ENCODE measurements at places on chromosomes 7 and 10. TPM values are rescaled to one million over a fixed set of nuclear protein-coding genes. Genes with fewer than 3 reads are reported as not detected.

The LBX1 gene
- not detected for total RNA-seq

The GJC3 gene
- 0.16 TPM for total RNA-seq

The NXPH1 gene
- 0.07 TPM for total RNA-seq

The IGF2BP3 gene
- 62.9 TPM for total RNA-seq

GRCh38 chr7:20193873-20194272 lies 23.3 kb downstream of the MACC1 start:
- no peak for DNase-seq
- H3K27ac ChIP-seq: no peak overlapping the region
- H3K4me3 ChIP-seq: no peak overlapping the region
- no peaks in the 10 kb centered on the region for H3K27me3 ChIP-seq
- H3K4me1 ChIP-seq: 0 out of 2 replicates have a peak, but pooled peaks cover 3% of the 10 kb centered on the region
- peaks cover 16% of the 10 kb centered on the region for H3K36me3 ChIP-seq

GRCh38 chr10:51821045-51821444 lies 121.7 kb upstream of the CSTF2T start:
- no peaks in the 10 kb centered on the region for H3K27me3 ChIP-seq
- H3K27ac ChIP-seq: no peak overlapping the region
- H3K4me3 ChIP-seq: no peak overlapping the region
- DNase-seq: no peak
- H3K36me3 ChIP-seq: no peaks in the 10 kb centered on the region
- no peaks in the 10 kb centered on the region for H3K4me1 ChIP-seq

- no peaks in the 10 kb centered on the region for H3K27me3 ChIP-seq
- H3K4me3 ChIP-seq: no peak overlapping the region
- H3K4me1 ChIP-seq: peaks cover 59% of the 10 kb centered on the region
- no peak for DNase-seq
Observed at GRCh38 chr7:117021986-117022385, 68.7 kb downstream of the ST7 start.

GRCh38 chr10:75427951-75428350 lies 3.5 kb upstream of the LRMDA start:
- H3K27ac ChIP-seq: no peak overlapping the region
- H3K27me3 ChIP-seq: peaks cover 12% of the 10 kb centered on the region
- peaks cover 6% of the 10 kb centered on the region for H3K4me1 ChIP-seq
- DNase-seq: no peak
- H3K4me3 ChIP-seq: no peak overlapping the region

GRCh38 chr7:139004321-139005090 lies 23.3 kb upstream of the KIAA1549 start:
- H3K4me1 ChIP-seq: no peaks in the 10 kb centered on the region
- no peaks in the 10 kb centered on the region for H3K36me3 ChIP-seq
- no peak overlapping the region for H3K27ac ChIP-seq
- peaks cover under 1% of the 10 kb centered on the region for H3K27me3 ChIP-seq

DNA sequence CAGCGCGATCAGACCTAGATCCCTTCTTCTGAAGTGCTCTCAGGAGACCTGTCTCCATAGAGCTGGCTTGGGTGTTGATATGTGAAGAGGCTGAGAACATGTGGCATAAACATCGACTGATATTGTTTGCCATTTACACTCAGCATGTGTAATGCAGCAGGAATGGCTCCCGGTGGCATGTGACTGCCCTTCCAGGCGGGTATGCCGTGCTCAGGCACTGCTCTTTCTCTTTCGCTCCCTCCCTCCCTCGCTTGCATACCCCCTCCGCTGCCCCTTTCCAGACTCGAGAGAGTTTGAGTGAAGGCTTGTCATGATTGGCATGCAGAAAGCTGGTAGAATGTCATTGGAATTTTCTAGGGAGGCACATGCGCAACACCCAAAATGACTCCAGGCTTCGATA lies 107.3 kb upstream of the PDCD4 start:
- H3K4me1 ChIP-seq: peaks cover 23% of the 10 kb centered on the region
- H3K27me3 ChIP-seq: no peaks in the 10 kb centered on the region
- DNase-seq: no peak
- H3K36me3 ChIP-seq: no peaks in the 10 kb centered on the region
- no peak overlapping the region for H3K4me3 ChIP-seq
- peak overlapping the region; percentile 68 for H3K27ac ChIP-seq

DNA sequence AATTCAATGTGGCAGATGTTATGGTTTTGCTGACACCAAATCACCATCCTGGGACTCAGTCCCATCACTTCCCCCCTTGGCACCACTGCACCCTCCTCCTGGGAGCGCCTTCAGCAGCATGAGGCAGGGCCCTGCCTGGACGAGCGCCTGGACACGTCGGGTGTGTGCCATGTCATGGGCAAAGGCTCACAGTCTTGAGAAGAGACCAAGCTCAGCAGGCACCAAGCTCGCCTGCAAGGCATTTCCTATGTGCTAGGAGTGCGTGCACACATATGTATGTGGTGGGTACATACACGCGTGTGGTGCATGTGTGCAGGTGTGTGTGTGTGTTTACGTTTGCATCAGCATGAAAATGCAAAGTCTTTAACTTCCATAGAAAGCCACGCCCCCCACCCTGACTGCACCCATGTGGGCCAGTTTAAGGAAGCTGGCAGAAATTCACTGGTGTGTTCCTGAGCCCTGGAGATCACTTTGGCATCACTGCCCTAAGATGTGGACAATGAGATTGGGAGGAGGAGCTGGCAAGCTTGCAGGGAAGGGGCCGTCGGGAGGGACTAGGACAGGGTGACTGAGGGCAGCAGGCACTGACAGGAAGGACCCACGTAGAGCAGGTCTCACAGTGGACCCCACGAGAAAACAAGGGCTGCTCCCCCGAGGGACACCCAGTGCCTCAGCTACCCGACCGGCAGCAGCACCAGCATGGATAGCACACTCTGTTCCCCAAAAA lies 169.9 kb upstream of the PPP2R2D start:
- H3K4me3 ChIP-seq: no peak overlapping the region
- peaks cover 40% of the 10 kb centered on the region for H3K27me3 ChIP-seq
- H3K4me1 ChIP-seq: no peaks in the 10 kb centered on the region
- no peak for DNase-seq

DNA sequence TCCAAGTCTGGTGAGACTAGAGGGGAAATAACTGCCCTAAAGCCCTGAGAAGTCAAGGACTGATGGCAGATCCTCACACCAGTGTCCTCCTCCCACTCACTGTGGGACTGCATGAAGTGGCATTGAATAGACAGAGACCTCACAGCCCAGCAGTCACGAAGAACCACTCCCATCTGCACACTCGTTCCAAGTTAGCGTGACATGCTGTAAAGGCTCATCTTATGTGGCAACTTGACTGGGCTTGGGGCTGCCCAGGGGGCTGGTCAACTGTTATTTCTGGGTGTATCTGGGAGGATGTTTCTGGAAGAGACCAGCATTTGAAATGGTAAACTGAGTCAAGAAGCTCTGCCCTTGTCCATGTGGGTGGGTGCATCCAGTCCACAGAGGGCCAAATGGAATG lies 104.7 kb downstream of the ADARB2 start:
- no peak for DNase-seq
- no peak overlapping the region for H3K27ac ChIP-seq
- H3K4me1 ChIP-seq: no peaks in the 10 kb centered on the region
- H3K36me3 ChIP-seq: no peaks in the 10 kb centered on the region

DNA sequence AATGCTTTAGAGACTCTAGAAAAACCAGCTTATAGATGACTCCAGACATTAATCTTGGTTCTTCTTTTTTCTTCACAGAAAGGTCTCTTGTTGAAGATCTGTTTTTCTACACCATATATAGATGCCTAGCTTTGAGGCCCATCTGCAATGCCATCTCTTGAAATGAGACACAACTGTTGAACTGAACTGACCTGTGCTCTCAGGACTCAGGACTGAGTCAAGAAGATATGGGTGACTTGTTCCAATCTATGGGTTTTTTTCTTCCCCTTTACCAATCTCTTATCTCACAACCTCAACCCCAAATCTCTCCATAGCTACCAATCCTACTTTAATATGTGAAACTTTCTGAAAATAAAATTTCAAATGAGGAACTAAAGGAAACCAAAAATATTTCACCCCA lies 194.7 kb downstream of the SNX13 start:
- H3K27me3 ChIP-seq: no peaks in the 10 kb centered on the region
- no peak overlapping the region for H3K27ac ChIP-seq
- H3K4me1 ChIP-seq: no peaks in the 10 kb centered on the region
- no peaks in the 10 kb centered on the region for H3K36me3 ChIP-seq
- no peak for DNase-seq

DNA sequence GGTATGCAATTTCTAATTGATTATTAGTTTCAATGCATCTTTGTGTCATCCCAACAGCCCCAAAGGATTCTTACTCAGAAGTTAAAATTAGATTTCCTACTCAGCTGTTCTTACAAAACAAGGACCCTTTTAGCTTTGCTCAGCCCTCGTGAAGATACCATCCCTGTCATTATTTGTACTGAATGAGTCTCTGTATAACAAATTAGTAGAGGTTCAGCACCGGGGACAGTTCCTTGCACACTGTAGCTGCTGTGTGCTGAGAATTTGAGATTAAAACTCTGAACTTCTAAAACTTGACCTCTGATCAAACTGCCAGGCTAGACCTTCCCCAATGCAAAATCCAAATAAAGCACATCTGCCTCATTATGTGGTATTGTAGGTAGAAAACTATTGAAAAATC lies 299.1 kb downstream of the LHFPL3 start:
- no peak overlapping the region for H3K27ac ChIP-seq
- no peaks in the 10 kb centered on the region for H3K36me3 ChIP-seq
- H3K27me3 ChIP-seq: no peaks in the 10 kb centered on the region
- H3K4me3 ChIP-seq: no peak overlapping the region

All from K562 (cell line).